Pancreas (tissue), 10 donors: ENCODE measurements at places on chromosomes 12 and 14.

DNA sequence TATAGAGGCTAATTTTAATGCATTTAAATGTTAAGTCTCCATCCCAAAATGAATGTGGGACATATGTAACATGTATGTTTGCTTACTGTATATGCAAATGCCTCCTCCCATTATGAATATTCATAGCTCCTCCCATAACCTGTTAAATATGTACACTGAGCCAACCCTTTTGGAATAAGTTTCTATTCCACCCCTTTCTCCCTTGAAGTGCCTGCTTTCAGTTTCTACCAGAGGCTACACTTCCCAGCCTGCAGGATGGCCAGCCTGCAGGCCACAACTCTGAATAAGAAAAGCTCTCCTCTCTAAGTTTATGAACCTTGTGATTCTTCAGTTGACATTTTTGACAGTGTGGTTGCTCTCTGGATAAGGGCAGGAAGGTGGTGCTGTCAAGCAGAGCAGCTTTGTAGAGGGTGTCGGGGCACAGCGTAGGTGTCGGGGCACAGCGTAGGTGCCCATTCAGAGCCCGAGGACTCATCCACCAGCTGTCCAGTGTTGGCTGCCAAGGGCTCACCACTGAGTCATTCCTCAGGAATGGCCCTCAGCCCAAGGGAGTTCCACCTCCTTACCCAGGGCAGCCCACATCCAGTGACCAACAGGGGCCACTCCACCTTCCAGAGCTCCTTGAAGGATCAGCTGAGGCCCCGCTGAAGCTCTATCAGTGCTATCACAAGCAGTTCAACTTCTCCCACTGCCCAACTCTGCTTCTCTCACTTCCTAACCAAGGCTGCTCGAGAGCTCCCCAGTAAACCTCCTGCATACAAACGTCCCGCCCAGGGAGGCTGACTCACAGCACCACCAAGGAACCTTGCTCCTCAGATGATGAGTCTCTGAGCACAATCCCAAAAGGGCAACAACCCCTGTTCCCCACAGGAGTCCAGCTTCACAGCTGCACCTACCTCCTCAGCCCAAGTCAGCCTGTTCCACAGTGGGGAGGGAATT is 31.4 kb downstream of the VWF start:
- DNase-seq = no peak

- DNase-seq = no peak
Observed at GRCh38 chr12:121943926-121944325, 25.5 kb downstream of the CFAP251 start.

- no peak for DNase-seq
Observed at GRCh38 chr12:12899530-12900380, 8.4 kb downstream of the GPRC5A start.

DNA sequence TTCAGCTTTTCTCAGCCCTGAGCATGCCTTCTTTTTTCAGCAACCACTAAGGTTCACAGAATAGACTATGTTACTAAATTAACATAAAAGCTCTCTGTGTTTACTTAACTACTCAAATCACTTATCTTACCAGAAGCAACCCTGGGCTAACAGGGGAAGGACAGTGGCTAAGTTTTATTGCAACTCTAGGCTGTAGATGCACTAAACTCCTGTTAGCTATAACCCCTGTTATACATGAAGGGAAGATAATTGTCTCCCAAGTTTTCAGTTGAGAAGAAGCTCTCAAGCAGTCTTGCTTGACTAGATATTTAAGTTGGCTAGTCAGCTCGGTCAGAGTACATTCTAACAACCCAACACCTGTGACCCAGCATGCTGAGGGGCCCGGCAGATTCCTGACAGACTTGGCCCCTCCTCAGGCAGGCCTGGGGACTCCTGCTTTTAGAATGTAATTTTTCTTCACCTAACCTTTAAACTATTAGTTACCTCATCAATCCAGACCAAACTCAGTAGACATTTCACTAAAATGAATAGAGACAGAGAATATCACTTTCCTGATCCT is 464.5 kb downstream of the EGLN3 start:
- DNase-seq = no peak

- no peak for DNase-seq
Observed at GRCh38 chr12:41026151-41026550, 162.0 kb upstream of the PDZRN4 start.

DNA sequence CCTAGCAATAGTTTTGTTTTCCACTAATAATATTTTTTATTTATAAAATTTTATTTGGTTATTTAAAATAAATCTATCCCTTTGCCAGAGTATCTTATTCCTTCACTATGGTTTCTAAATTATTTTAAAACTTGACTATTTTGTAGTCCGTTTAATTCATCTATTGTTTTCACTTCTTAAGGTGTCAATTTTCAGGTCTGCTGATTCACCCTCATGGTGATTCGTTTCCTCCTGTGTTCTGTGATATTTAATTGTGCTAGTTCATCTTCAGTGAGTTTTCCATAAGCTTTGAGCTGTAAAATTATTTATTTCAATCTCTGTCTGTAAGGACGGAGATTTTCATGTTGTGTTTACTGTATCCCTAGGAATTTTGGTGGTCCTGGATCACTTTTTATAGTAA is 70.6 kb downstream of the SNAPC1 start:
- DNase-seq = no peak

DNA sequence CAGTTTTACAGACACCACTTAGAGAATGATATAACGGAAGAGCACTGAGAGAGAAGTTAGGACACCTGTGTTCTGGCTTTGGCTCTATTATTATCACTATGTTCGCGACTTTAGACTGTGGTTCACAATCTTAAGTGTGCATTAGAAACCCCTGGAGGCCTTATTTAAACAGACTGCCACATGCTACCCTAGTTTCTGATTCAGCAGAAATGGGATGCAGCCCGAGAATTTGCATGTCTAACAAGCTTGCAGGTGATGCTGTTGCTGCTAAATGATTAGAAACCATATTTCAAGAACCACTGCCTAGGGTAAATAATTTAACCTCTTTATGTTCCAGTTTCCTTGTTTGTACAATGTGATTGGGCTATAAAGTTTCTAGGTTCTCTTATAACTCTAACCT is 3.6 kb upstream of the RAD51AP1 start:
- no peak for DNase-seq

DNA sequence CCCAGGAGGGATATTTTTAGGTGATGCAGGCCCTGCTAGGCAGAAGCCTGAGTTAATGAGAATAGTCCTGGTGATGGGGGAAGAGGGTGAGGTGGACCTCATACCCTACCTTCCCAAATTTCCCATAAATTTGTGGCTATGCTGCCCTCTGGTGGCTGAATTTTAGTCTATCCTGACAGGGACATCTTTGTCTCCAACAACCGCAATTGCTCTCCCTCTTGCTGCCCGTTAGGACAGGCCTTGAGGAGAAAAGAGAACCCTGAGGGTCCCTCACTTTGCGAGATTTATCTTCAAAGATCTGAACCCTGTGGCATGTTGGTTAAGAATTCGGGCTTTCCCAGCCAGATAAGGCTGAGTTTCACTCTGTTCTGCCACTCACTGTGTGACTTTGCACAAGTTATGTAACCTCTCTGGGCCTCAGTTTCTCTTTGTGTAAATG is 9.8 kb upstream of the ZNF385A start:
- no peak for DNase-seq

GRCh38 chr12:116400636-116401372 is 123.3 kb upstream of the MED13L start:
- no peak for DNase-seq

GRCh38 chr14:76644855-76645518 is 116.3 kb upstream of the VASH1 start:
- peak; percentile 27 for DNase-seq
